Epithelial cell of prostate (primary cell): ENCODE measurements at places on chromosomes 7 and 10.

DNA sequence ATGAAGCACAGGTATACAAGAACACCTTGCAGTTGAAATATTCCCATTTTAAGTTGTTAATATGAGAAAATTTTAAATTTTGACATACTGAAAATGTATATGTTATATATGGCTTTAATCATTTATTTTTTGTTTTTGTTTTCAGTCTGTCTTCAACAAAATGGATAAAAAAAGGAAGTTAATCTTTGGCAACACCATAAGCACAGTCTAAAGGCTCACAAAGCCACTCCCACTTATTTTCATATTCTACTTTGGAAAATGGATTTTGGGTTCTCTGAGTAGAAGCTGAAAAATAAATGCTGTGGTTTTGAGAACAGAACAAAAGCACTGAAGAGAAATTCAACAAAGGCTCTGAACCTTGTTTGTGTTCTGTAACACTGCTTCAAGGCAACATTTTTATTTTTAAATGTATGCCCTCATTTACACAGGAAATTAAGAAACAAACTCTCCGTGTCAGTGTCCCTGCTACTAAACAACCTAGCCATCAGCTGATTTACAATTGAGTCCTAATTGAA is 81.3 kb upstream of the LRRN3 start:
- no peak for DNase-seq

GRCh38 chr7:93938293-93938692 is 16.8 kb downstream of the GNG11 start:
- DNase-seq = no peak

DNA sequence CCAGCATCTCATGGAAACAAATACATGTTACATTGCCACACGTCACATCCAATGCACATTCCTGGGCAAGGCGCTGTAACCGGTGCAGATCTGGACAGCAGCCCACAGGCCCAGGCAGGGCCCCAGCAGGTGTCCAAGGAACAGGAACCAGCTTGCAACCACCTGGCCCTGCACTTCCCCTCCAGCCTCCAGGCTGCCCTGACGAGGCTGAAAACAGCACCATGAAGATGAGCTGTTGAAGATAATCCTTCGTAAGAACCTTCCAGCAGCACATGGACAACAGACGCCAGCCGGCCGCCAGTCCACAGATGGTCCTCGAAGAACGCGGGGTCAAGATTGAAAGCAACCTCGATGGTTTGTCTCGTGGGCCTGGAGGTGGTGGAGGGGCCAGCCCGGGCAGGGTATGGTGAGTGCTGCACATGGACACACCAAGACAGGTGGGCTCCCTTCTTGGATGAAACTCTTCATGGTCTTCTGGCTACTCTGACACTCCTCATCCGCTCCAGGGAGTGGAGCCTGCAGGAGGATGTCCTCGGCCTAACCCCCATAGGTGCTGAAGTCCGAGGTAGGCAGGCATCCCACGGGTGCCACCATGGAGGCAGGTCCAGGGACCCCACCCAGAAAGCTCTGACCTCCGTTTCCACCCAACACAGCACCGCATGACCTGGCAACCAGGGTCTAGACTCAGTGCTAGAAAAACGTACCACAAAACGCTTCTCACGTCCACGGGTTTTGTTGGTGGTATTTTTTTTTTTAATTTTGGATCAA is 22.9 kb downstream of the PDGFA start:
- peak; percentile 69 for DNase-seq

GRCh38 chr7:71904484-71904883 is 507.7 kb downstream of the CALN1 start:
- DNase-seq = no peak

GRCh38 chr7:107242267-107242666 is 73.5 kb downstream of the HBP1 start:
- no peak for DNase-seq

GRCh38 chr7:55206235-55207029 is 158.7 kb upstream of the LANCL2 start:
- DNase-seq = no peak

DNA sequence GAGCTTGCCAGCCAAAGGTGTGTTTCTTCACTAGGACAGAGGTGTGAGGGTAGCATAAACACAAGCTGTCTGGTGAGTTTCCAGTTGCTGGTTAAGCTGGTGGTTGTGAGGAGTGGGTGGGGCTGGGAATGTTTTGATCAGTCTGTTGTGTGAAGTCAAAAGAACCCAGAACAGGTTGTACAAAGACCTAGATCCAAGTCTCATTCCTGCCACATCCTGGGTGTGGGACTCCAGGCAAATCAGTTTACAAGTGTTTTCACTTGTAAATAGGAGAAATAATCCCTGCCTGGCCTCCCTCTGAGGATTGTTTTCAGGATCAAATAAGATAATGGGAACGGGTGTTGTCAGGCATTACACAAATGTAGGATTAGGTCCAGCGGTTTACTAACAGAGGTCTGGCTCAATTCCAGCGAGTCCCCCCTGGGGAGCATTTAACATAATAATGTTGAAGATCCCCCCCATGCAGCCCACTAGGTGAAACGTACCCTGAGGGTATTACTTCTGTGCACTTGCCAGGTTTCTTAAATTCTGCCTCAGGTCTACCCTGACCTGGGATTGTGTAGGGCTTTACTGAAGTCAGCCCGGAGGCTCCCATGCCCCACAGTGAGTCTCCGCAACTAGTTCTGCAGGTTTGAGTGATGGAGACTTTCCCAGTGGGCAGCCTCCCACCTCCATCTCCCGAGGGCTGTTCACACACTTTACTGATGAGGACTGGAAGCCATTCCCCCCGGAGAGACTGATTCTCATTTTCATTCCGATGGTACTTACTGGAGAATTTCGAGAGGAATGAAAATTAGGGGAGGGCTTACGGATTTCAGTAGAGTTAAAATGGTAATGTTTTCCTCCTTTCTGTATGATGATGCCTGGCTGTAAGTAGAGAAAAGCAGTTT is 2.7 kb upstream of the FRAT2 start:
- peak; percentile 64 for DNase-seq

- no peak for DNase-seq
These were observed 124.5 kb downstream of the SLC16A9 start for GRCh38 chr10:59585046-59585700.

DNA sequence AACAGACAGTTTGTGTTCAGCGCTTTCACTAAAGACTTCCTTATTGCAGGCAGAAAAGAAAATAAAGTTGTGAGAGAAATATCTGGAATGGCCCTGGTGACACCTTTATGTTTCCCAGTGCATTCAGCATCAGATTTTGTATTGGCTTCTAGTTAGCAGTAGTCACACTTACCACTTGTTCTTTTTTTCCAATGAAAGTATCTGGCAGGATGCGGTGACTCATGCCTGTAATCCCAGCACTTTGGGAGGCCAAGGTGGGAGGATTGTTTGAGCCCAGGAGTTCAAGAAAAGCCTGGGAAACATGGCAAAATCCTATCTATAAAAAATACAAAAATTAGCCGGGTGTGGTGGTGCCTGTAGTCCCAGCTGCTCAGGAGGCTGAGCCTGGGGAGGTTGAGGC is 649.6 kb downstream of the LRMDA start:
- no peak for DNase-seq

DNA sequence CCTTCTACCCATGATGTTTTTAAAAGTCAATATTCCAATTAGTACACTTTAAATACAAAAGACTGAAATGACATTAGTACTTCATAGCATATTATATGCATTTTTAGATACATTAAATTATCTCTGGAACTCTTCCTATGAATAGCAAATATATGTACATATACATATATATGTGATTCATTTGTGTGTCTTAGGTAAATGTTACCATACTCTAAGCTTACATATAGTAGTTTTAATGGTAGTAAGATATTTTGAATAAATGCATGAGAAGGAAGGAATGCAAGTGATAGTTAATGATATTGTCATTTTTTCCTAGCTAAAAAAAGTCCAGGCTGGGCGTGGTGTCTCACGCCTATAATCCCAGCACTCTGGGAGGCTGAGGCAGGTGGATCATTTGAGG is 46.0 kb upstream of the CSTF2T start:
- no peak for DNase-seq

DNA sequence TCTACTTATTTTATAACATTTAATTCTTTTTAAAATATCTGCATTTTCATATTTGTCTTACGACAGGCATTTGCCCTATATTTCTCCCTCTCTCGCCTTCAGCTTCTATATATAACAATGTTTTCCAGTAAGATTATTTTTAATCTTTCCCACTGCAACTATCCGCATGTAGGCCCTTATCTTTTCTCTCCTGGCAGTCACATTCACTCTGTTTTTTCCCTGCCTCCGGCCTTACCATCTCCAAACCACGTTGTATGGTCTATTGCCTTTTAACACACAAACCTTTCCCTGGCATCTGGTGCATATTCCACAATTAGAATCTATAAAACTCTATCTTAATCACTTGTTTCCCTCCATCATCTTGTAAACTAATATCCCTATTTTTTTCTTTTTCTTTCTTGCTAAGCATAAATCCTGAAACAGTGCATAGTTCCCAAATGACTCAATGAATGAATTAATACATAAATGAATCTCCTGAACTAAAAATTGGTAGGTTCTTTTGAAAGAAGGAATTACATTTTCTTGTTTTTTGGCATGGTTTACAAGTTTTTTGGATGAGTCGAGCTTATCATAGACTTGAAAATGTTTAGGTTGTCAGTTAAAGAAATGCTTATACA is 173.2 kb downstream of the SEMA3A start:
- no peak for DNase-seq

- no peak for DNase-seq
These were observed 21.7 kb downstream of the GTF2IRD1 start for GRCh38 chr7:74475243-74475986.

DNA sequence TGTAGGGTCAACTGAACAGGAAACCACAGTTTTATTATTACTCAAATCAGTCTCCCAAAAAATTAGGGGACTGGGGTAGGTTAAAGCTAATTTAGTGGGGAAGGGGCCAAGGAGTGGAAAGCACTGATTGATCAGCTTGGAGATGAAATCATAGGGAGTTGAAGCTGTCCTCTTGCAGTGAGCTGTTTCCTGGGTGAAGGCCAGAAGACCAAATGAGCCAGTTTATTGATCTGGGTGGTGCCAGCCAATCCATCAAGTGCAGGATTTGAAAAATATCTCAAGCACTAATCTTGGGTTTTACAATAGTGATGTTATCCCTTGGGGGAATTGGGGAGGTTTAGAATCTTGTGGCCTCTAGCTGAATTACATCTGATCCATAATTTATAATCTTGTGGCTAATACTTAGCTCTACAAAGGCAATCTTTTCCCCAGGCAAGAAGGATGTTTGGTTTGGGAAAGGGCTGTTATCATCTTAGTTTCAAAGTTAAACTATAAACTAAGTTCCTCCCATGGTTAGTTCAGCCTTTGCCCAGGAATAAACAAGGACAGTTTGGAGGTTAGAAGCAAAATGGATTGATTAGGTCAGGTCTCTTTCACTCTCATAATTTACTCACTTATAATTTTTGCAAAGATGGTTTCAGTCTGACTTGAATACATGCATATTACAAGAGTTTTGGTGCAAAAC is 773.5 kb downstream of the XPNPEP1 start:
- no peak for DNase-seq

DNA sequence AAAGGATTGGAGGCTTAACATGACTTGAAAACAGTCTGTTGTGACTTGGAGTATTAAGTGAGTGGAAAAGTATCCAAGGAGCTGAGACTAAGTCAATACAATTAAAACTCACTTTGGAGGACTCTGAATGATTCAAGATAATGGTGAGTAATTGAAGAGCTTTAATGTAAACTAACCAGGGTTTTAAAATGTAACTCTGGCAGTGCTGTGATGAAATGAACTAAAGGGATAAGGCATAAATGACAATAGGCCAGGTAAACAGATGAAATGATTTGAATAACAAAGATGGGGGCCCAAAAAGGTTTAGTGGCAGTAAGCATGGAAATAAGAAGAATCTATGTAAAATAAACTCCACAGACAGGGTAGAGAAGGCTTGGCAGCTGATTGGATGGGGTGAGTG is 316.5 kb upstream of the CACNA2D1 start:
- DNase-seq = no peak

GRCh38 chr7:85054306-85054705 is 132.6 kb downstream of the SEMA3D start:
- DNase-seq = no peak

- DNase-seq = no peak
These were observed 4.4 kb downstream of the SMIM30 start for GRCh38 chr7:113113912-113114311.

DNA sequence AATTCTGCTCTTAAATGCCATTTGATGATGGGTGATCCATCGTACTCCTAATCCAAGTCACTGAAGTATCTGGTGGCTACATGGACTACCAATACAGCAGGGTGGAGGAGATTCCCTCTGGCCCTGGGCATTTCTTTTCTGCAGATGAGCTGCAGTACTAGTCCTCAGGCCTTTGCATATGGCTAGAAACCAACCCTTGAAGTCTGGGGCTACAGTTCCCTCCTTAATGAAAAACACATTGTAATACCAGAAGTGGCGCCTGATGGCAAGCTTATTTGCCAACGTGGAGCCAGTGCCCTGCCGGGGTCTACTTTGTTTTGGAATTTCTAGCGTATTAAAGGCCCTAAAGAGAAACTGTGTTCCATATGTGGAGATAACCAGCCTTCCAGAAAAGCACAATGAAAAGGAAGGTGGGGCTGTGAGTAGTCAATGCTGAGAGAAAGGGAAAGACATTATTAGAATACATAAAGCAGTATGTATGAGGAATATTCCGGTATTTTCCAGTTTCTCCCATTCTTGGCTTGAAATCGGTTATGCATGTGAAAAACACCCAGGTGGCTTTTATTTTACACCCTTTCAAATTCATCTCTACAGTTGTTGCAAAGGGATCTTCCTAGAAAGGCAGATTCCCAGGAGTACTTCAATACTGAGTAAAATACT is 368.8 kb downstream of the PRPF18 start:
- DNase-seq = no peak

DNA sequence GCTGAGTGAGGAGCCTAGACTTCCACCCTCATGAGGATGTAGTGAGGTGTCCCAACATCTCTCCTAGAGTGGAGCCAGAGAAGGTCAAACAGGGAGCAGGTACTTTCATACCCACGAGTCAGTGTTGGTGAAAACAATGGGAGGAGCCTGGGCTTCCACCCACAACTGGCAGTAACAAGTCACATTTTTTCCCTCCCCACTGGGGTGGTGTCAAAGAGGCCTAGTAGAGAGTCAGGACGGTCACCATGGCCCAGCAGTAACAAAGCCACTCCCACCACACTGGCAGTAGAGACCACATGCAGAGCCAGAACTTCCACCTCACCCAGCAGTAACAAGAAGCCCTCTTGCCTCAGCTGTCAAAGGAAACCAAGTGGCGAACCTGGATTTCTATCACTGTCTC is 280.2 kb upstream of the IMMP2L start:
- DNase-seq = no peak

DNA sequence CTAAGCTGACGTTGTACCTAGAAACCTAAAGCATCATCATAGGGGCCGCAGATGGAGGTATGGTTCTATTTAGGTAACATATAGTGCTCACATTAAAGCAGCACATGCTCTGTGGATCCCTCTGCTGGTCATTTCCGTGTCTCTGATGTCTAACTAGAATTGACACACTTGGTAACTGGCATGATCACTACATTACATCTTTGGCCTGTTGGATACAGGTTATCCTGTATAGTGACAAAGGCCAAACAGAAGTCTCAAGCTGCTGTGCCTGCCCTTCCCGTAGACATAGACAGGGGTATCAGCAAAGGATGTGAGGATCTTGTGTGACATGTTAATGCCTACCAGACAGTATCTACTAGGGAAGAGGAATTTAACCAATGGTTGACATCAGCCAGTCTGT is 51.2 kb downstream of the KIF5B start:
- DNase-seq = no peak
